Spleen (tissue), 13 donors: ENCODE measurements at places on chromosomes 7 and 10. TPM values are rescaled to one million over a fixed set of nuclear protein-coding genes. Genes with fewer than 3 reads are reported as not detected.

- no peaks in the 10 kb centered on the region for H3K27me3 ChIP-seq
- H3K36me3 ChIP-seq: peaks cover 26% of the 10 kb centered on the region
- no peak overlapping the region for H3K4me3 ChIP-seq
- H3K27ac ChIP-seq: no peak overlapping the region
- H3K4me1 ChIP-seq: peaks cover 12% of the 10 kb centered on the region
- DNase-seq: no peak
Measured at GRCh38 chr10:75096749-75097148, 14.7 kb upstream of the SAMD8 start.

GRCh38 chr7:125090596-125090995, 161.0 kb upstream of the POT1 start:
- no peaks in the 10 kb centered on the region for H3K4me1 ChIP-seq
- H3K4me3 ChIP-seq: no peak overlapping the region
- DNase-seq: no peak
- H3K27ac ChIP-seq: no peak overlapping the region
- no peaks in the 10 kb centered on the region for H3K27me3 ChIP-seq

- no peaks in the 10 kb centered on the region for H3K4me1 ChIP-seq
- DNase-seq: no peak
- H3K27me3 ChIP-seq: no peaks in the 10 kb centered on the region
Measured at GRCh38 chr10:108187408-108188012, 1023.0 kb upstream of the SORCS1 start.

DNA sequence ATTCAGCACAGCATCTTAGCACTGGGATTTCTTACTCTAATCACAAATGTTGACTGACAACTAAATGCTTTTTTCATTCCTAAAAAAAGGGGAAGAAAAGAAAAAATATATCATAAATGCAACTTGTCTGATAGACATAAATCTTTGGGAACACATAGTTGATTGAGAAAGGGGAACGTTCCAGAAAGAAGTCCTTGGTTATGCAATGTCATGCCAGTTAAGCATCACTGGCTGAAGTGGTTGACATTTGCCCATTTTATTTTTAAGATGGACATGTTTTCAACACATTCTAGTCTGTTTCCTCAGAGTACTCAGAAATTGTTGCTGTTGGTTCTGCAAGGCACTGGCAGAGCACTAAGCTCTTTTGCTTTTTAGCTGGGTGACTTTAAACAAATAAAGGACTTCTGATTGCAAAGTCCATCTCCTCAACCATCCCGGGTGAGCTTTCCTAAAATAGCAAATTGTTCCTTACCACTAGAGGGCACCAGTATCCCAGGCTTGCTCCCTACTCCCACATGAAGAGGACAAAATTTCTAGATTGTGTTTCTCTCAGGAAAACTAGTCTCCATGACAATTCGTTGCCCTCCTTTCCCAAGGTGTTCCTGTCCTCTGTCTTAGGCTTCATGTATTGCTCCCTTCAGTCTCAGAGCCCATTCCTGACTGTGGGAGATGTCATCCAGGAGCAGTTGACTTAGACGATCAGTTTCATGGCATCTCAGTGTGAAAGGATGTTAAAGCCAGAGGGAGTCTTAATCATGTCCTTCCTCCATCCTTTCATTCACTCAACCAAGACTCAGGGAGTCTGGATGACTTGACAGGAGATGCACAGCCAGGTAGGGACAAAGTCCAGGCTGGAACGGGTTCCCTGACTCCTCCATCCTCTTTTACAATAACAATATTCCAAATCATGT, 23.9 kb downstream of the OPALIN start:
- DNase-seq: no peak
- no peaks in the 10 kb centered on the region for H3K36me3 ChIP-seq
- H3K4me3 ChIP-seq: no peak overlapping the region
- no peaks in the 10 kb centered on the region for H3K27me3 ChIP-seq
- no peaks in the 10 kb centered on the region for H3K4me1 ChIP-seq
- no peak overlapping the region for H3K27ac ChIP-seq

DNA sequence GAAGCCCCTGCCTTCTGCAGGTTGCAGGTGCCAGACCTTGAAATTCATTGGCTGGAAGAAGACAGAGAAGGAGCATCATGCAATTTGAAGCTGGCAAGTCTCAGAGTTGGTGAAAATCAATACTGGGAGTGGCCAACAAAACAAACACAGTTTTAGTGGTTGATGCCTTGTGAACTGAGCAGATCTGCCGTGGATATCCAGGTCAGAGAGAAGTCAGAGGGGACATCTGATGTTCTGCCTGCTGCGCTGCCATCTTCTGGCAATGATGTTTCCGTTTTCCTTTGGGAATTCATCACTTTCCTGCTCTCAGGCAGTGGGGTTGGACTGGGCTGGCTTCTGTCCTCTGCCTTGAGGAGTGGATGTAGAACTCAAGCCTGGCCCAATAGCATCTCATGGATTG, 132.0 kb downstream of the RPS24 start:
- H3K4me1 ChIP-seq: no peaks in the 10 kb centered on the region
- DNase-seq: no peak
- no peak overlapping the region for H3K4me3 ChIP-seq

GRCh38 chr7:42156291-42156865, 80.6 kb downstream of the GLI3 start:
- peaks cover under 1% of the 10 kb centered on the region for H3K27me3 ChIP-seq
- no peak overlapping the region for H3K27ac ChIP-seq
- no peaks in the 10 kb centered on the region for H3K4me1 ChIP-seq
- H3K36me3 ChIP-seq: no peaks in the 10 kb centered on the region
- H3K4me3 ChIP-seq: no peak overlapping the region
- no peak for DNase-seq

GRCh38 chr7:104943502-104944343, 70.3 kb upstream of the KMT2E start:
- peak overlapping the region; percentile 97 for H3K27ac ChIP-seq
- peak overlapping the region; percentile 77 for H3K4me3 ChIP-seq
- DNase-seq: peak; percentile 81
- no peaks in the 10 kb centered on the region for H3K27me3 ChIP-seq

DNA sequence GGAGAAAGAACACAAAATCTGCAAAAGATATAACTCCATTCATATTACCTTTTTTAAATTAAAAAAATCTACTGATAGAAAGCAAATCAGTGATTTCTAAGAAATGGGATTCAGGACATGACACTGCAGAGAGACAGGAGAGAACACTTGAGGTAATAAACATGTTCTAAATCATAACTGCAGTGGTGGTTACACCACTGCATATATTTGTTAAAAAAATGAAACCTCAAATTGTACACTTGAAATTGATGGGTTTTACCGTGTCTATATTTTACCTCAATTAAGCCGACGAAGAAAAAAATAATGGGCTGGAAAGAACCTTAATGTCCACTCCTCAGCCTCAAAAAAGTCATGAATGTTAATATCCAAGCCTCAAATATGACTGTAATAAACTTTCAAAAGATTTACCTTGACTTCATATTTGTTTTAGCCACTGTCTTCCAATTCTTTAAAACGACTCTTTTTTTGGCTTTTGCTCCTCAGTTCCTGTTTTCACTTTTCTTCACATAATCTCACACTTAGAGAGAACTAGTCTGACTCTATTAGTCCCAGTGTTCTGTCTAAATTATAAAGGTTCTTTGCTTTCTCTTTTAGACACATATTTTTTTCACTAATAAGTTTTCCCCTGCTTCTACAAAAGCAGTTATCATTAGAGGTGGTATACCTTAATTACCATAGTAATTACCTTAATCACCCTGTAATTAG, 502.4 kb downstream of the GRM8 start:
- no peaks in the 10 kb centered on the region for H3K4me1 ChIP-seq
- no peaks in the 10 kb centered on the region for H3K27me3 ChIP-seq
- H3K4me3 ChIP-seq: no peak overlapping the region

DNA sequence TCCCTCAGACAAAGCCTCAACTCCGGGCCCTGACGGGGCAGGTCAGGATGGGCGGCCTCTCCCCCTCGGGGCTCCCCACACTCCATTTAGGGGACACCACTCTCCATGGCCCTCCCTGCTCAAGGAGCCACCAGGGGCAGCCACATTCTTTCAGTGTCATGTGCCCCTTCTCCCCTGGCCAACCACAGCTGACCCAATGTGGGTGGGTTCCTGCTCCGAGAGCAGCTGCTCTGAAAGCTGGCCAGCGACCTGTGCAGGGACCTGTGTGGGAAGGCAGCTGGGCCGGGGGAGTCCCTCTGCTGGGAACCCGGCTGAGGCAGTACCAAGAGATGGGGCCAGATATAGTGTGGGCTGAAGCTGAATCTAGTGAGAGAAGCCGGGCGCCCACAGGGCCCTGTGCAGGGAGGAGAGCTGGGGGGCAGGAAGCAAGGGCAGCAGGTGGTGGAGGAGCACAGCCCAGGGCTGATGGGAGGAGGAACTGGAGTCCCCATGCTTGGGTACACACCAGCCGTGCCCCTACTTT, 40.6 kb upstream of the NPFFR1 start:
- H3K27ac ChIP-seq: no peak overlapping the region
- H3K27me3 ChIP-seq: no peaks in the 10 kb centered on the region
- no peaks in the 10 kb centered on the region for H3K36me3 ChIP-seq

DNA sequence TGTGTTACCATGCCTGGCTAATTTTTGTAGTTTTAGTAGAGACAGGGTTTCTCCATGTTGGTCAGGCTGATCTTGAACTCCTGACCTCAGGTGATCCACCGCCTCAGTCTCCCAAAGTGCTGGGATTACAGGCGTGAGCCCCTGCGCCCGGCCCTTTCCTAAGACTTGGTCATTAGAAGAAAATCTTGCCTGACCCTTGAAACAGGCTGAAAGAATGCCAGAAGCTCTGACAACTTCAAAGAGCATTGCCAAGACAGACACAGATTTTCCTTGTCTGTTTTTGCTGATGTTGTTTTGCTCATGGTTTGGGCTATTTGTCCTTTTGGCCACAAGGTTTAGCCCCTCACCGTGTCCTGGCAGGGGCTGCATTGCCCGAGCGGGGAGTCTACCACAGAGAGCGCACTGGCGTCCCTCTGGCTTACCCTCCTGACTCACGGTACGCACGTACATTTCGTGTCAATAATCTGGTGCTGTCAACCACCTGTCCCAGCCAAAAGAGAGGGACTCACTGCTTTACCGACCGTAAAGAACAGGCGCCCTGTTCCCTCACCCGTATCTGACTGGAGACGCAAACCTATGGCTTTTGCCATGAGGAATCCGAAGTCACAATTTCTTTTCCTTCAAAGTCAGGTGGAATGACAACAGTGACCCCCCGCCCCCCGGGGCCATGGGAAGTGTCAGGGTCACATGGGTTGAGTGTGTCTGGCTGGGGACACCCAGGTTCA, 10.1 kb upstream of the INPP5A start:
- DNase-seq: peak; percentile 62
- H3K27me3 ChIP-seq: no peaks in the 10 kb centered on the region
- H3K36me3 ChIP-seq: no peaks in the 10 kb centered on the region
- H3K4me3 ChIP-seq: no peak overlapping the region

DNA sequence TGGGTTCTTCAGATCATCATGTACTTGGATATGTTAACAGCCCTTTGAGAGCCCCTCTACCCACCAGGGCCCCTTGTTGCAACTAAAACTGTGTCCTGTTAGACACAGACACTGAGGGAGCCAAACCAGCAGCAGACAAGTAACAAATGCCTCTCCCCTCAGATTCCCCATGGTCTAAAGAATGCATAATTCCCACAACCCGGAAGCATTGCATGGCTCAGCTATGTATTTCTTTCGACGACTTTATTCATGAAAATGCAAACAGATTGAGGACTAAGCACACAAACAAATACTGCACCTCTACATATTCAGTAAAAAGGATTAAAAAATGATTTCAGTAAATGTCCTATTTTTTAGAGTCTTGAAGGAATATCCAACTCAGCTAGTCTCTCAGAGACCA, 70.1 kb upstream of the HECW1 start:
- peaks cover 6% of the 10 kb centered on the region for H3K27me3 ChIP-seq
- DNase-seq: no peak
- no peaks in the 10 kb centered on the region for H3K4me1 ChIP-seq
- H3K27ac ChIP-seq: no peak overlapping the region

DNA sequence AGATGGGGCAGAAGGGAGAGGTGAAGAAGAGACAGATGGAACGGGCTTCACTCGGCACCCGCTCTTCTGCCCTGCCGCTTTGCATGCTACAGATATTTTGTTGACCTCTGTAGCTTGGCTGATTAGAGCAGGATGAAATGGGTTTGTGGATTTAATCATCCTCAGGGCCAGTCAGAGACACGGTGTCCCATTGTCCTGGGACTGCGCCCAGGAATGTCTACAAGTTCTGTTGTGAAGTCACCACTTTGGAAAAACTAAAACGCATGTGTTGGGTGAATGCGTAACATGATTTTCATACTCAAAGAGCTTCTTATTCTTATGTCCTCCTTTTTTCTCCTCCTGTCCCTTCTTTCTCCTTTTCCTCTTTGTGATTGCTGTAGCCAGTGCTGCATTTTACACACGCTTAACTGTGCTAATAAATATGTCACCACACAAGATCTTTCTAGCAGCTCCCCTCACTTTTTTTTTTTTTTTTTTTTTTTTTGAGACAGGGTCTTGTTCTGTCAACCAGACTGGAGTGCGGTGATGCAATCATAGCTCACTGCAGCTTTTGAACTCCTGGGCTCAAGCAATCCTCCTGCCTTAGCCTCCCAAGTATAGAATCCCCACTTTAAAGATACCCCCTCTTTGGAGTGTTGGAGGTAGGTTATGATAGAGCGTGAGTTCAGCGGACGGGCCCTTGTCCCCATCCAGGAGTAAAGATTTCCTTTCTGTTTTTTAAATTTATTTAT, 3.4 kb downstream of the CPA4 start:
- no peak overlapping the region for H3K27ac ChIP-seq
- H3K4me3 ChIP-seq: no peak overlapping the region
- H3K4me1 ChIP-seq: no peaks in the 10 kb centered on the region
- H3K36me3 ChIP-seq: no peaks in the 10 kb centered on the region

DNA sequence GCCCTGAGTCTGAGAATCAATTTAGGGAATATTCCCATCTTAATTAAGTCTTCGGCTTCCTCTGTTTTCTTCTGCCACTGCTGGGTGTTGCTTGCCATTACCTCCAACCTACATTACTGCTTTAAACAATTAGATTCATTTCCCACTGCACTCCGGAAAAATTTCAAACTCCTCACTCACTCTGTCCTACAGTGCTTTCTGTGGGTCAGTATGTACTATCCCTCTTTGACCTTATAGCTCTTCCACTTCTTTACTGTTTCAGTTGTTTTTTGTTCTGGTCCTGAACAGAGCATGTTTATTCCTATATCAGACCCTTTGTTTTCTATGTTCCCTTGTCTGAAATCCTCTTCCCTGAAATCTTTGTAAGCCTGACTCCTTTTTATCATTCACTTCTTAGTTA, 160.6 kb downstream of the MAGI2 start:
- H3K27ac ChIP-seq: no peak overlapping the region
- H3K27me3 ChIP-seq: no peaks in the 10 kb centered on the region
- H3K4me1 ChIP-seq: no peaks in the 10 kb centered on the region
- no peak for DNase-seq

SVIL gene
- 56.5 TPM for total RNA-seq

COBL gene
- total RNA-seq: 0.09 TPM

HYAL4 gene
- not detected for total RNA-seq

SPDYE16 gene
- not detected for total RNA-seq

PTPRN2 gene
- total RNA-seq: 18.2 TPM

DKK1 gene
- 1.1 TPM for total RNA-seq
